Renal cortex interstitium (tissue), 15 donors: ENCODE measurements at places on chromosomes 2 and 18. TPM values are rescaled to one million over a fixed set of nuclear protein-coding genes. Genes with fewer than 3 reads are reported as not detected.

The CHST10 gene
- 22.4 TPM for polyA plus RNA-seq

The DLGAP1 gene
- 6.1 TPM for polyA plus RNA-seq

The TUBB6 gene
- polyA plus RNA-seq = 60.6 TPM

The GKN1 gene
- polyA plus RNA-seq = not detected

- no peak for DNase-seq
Measured at GRCh38 chr2:240426845-240427721, 8.4 kb upstream of the GPC1 start.

GRCh38 chr2:231332388-231332787 is 63.1 kb upstream of the B3GNT7 start:
- no peak for DNase-seq
